ENCODE measurements at places on chromosomes 13 and 19.

- no peak for DNase-seq
Observed at GRCh38 chr19:48946463-48947257, 8.0 kb upstream of the BAX start.

- no peak for DNase-seq
Observed at GRCh38 chr19:17286263-17286662, 4.6 kb downstream of the ANKLE1 start.

DNA sequence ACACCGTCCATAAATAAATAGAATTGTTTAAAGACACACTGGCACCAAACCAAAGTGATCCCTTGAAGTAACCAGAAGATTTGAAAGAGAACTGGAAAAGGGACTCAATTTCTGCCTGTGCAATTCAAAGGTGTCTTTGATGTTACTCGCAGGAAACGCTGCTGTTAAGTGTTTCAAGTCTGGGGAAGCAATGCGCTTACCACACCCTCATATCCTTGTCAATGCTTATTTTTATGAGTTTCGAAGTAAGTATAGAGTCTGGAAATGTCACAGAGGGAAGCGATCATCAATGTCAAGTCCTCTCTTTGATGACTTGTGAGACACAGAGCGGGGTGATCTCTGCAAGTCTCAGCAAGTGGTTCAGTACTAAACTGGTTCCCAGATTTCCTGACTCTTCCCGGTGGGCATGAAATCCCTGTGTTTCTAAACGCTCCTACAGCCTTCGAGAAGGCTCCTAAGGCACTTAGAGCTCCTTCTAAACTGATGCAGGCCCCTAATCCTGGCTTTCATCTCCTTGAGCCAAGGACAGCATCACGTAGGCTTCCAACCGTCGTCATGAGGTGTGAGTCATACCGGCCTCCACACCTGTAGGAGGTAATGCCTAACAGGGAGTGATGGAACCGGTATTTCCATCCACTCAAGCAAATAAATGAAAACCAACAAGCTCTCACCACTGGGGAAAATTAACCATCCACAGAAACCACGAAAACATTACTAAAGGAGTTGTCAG, 22.8 kb downstream of the SYDE1 start:
- DNase-seq = no peak

DNA sequence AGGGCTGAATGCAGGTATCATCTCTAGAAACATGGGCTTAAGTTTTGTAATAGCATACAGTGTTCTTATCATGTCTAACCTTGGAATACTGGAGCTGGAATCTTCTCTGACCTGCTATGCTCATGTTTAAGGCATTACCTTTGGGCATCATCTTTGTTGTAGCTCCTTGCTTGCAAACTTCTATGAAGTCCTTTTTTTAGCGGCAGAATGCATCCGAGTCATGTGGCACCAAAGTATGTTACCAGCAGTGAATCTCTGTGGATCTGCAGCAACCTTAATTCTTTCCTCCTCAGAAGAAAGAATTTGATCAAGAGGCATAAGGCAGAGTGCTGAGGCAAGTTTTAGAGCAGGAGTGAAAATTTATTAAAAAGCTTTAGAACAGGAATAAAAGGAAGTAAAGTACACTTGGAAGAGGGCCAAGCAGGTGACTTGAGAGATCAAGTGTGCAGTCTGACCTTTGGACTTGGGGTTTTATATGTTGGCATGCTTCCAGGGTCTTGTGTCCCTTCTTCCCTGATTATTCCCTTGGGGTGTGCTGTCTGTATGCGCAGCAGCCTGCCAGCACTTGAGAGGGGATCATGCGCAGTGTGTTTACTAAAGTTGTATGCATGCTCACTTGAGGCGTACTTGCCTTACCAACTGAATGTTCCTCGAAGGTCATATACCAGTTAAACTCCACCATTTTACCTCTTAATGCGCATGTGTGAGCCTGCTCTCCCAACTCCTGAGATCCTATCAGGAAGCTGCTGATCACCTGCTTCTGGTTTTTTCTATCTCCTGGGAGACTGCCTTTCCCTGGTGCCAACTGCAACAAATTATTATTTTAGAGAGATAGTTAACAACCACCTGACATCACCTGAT, 115.5 kb downstream of the LACC1 start:
- no peak for DNase-seq

GRCh38 chr19:2629491-2630351, 72.8 kb downstream of the GNG7 start:
- DNase-seq = no peak

GRCh38 chr19:54804101-54804500, 691 bp downstream of the KIR2DL4 start:
- no peak for DNase-seq

DNA sequence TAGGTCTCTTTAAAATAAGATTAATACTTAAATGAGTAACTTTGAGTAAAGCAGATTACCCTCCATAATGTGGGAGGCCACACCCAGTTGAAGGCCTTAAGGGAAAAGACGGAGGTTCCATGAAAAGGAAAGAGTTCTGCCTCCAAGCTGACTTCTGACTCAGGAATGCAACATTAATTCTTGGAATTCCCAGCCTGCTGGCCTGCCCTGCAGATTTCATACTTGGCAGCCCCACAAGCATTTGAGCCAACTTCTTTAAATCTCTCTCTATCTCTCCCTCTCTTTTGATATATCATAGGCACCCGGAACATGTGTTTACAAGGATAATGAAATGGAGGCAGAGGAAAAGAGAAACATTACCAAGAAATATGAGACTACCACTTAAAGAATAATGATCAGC, 902.3 kb upstream of the MIR17HG start:
- no peak for DNase-seq

GRCh38 chr13:100234524-100235136, 145.7 kb downstream of the PCCA start:
- no peak for DNase-seq

- no peak for DNase-seq
Observed at GRCh38 chr13:108087810-108088209, 127.5 kb downstream of the LIG4 start.

- DNase-seq = no peak
Observed at GRCh38 chr19:57560049-57560491, 407 bp upstream of the ZNF550 start.

- no peak for DNase-seq
Observed at GRCh38 chr13:37954191-37954590, 84.6 kb upstream of the TRPC4 start.

DNA sequence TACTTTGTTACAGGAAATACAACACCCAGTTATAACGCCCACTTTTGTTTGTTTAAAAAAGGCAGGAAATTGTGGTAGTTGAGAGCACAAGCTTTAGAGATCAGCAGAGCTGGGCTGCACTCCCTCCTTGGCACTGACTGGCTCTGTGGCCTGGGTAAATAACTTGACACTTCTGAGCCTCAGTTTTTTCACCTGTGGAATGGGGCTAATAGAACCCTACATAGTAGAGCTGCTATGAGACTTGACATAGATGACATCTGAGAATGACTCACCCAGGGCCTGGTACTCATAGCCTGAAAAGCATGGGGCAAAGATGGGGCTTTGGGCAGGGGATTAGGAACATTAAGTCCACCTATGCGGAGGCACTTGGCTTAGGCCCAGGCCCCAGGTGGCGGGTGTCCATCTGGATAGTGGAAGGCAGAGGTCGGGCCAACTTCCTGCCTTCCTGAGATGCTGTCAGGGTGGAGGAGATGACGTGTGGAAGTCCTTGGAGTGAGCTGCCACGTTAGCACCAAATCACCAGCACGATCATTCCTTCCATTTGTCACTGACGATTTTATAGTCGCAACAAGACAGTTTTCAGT, 159.1 kb downstream of the KATNAL1 start:
- no peak for DNase-seq

All from activated naive CD8-positive, alpha-beta T cell treated with anti-CD3 and anti-CD28 coated beads, Interleukin-2, amount 50 U/mL, for 16 hours (primary cell).